ENCODE measurements at places on chromosomes 6 and 20.

DNA sequence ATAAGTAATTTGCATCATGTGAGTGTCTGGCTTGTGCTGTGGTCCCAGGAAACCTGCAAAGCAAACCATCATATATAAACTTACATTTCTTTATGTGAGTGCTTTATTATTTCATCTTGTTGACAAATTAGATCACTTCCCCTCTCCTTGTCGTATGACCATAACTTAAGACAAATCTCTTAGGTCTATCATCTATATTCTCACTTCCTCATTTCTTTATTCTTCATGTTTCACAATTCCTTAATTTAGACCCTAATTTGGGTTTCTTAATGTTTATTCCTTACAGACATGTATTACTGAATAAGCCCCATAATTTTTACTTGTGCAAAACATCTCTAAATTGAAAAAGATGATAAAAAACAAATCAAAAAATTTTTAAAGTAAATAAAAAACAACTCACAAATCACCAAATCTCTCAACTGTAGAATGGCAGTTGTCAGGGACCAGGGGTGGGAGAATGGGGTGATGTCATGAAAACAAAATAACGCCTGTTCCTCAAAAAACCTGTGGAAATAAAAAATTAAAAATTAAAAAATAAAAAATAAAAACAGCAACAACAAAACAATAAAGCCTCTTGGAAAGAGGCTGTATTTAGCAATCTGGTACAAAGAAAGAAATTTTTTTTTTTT lies 49.5 kb upstream of the FBXO30 start:
- peak; percentile 60 for DNase-seq

GRCh38 chr6:47718571-47718970 lies 20.2 kb downstream of the ADGRF4 start:
- no peak for DNase-seq

DNA sequence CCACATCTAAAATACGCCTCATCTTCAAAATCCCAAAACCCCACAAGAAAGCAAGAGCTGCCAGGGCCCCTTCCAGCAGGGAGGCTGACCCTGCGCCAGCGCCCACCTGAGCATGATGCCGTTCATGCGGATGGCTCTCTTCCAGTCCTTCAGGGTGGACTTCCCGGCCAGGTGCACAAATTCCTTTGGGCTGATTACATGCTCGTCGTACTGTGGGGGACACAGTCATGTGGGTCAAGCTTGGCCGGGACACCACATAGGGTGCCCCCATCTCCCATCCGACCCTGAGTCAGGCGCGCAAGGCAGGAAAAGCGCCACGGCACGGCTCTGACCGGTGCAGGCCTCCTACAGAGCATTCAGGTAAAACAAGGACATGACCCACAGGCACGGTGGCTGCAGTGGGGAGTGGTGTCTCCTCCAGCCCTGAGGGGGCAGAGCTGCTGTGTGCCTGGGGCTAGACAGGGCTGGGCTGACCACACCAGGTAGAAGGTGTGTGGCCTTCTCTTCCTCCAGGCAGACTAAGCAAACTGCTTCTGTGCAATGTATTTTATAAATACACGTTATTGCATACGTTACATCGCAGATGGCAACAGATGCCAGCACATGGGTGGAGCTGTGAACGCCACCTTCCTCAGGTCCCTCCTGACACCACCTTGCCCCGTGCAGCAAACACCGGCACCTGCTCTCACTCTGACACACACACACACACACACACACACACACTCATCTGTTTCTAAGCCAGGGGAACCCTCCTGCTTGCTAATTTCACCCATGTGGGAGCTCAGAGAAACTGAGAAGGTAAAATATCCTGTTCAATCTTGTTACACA lies 23.8 kb upstream of the HELZ2 start:
- no peak for DNase-seq

DNA sequence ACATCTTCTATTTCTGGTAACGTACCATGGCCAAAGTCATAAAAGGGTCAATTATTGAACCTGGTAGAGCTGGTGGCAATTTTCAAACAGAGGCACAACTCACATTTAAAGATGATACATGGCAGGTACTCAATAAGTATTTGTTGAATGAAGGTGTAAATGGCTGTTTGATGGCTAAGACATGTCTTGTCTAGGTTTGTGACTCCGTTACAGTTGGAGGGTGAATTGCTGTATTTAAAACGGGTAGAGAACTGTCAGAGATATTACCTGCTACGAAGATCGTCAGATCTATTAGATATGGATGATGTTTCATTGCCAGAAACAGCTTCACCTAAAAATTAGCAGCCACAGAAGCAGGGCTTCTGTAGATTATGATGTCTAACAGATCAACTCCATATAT lies 601.9 kb downstream of the PRKN start:
- DNase-seq: no peak

DNA sequence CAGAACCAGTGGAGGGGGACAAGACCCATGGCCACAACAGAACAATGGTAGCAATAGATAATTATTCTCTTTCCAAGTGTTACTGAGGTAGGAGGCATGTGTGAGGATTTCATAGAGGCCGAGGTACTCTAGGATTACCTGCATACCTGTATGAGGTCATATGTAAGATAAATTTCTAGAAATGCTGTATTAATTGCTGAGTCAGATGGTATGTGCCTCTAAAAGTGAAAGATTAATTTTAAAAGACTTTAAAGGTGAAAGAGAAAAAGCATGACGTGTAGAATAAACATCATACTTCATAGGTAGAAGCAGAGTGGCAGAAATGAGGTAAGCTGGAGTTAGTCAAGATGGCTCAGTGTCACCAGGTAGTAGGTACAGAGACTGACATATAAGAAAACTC lies 51.6 kb downstream of the ZHX3 start:
- DNase-seq: no peak

DNA sequence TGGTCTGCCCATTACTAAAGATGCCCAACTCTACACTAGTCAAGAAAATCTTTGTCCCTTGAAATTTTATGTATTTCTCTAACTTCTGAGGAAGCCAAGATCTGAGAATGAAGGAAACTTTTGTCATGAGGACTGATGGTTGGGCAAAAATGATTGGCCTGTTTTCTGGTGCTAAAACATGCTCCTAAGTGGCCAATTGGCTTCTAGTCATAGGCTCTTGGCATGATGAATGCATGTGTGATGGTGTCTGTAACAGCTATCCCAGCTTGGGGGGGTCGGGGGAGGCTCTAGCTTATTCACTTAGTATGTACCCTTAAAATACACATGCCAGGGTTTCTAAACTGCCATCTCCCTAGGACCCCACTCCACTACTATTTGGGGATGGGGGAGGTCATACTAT lies 228.6 kb downstream of the ZNF217 start:
- no peak for DNase-seq

GRCh38 chr6:121680058-121680457 lies 244.6 kb downstream of the GJA1 start:
- no peak for DNase-seq

- no peak for DNase-seq
Observed at GRCh38 chr6:83539678-83540077, 27.3 kb downstream of the PRSS35 start.

GRCh38 chr20:32969356-32970114 lies 34.7 kb downstream of the SUN5 start:
- DNase-seq: no peak

GRCh38 chr20:45318386-45318939 lies 10.4 kb upstream of the MATN4 start:
- peak; percentile 14 for DNase-seq

GRCh38 chr6:18412644-18413043 lies 25.5 kb downstream of the RNF144B start:
- no peak for DNase-seq

DNA sequence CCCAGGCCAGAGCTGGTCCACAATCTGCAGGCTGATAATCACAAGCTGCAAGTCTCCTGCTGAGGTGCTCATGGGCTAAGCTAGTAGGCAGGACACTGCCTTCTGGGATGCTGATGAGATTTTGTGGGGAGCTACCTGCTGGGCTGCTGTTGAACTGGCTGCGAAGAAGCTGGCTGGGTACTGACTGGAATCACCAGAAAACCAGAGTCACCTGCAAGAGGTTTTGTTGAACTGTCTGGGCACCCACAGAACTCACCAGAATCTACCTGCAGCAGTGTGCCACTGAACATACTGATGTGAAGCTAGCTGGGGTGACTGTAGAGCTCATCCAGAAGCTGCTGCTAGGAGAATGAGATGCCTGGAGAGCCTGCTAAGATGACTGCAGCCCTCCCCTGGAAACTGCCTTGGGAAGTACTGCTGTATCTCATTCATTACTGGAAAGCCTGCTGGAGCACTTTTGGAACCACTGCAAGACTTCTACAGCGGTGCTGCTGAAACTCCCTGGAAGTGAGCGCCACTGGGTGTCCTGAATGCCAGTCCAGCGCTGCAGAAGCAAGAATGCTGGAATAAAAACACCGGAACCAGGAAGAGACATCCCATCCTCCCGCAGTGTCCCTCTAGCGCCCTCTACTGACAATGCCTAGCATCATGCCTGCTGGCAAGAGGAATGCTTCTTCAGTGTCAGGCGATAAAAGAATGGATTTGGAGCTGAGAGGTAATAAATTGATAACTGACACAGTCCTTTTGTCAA lies 64.9 kb upstream of the ARHGAP18 start:
- peak; percentile 78 for DNase-seq

- DNase-seq: no peak
Observed at GRCh38 chr20:48818481-48818987, 9.3 kb downstream of the PREX1 start.

- DNase-seq: no peak
Observed at GRCh38 chr6:113529196-113529595, 327.9 kb upstream of the MARCKS start.

DNA sequence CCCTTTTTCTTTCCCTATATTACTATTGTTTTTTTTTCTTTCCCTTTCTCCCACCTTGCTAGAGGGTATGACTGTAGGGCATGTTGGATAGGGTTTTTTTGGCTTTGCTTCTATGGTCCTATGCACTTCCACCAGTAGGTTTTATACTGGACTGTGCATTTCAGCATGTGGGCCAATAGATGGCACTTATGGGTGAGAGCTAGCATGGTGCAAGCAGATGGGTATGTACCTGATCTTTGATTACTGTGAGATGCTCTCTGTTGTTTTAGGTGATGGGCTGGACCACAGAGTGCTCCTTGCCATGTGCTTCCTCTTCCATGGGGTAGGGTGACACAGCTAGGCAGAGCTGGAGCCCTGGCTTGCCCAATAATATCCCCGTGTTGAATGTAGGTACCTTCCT lies 128.5 kb upstream of the CHD6 start:
- DNase-seq: no peak

DNA sequence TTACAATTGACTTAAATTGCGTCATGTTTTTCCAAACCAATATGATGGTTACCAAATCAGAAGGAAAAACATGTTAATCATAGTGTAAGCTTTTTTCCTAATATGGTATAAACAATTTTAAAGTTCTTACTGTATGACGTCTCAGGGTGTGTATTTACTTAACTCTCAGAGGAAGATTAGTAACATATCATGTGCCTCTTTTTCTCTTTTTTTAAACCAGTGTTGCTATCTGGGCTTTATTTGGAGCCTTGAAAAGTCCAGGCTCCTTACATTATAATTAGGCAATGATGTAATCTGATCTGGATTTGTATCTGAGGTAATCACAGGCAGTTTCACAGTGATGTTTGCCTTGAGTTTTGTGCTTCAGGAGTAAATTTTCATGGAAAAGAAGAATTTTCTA lies 20.4 kb upstream of the RAB23 start:
- peak; percentile 25 for DNase-seq

- no peak for DNase-seq
Observed at GRCh38 chr20:19363476-19363875, 151.0 kb downstream of the SLC24A3 start.

DNA sequence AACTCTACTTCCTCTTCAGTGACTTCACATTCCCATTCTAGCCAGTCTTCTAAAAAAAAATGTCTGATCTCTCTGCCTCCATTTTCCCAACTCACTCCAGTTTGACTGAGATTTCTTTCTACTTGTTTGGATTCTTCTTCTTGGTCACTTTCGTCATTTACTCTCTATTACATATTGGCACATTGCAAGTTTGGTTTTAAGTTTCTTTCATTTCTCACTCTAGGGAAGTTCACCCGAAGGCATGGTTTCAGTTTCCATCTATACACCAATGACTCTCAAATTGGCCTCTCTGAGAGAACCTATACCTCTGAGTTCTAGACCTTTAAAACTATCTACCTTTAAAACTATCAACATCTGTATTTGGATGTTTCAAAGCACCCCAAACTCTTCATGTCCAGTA lies 51.3 kb downstream of the CD109 start:
- DNase-seq: peak; percentile 90

DNA sequence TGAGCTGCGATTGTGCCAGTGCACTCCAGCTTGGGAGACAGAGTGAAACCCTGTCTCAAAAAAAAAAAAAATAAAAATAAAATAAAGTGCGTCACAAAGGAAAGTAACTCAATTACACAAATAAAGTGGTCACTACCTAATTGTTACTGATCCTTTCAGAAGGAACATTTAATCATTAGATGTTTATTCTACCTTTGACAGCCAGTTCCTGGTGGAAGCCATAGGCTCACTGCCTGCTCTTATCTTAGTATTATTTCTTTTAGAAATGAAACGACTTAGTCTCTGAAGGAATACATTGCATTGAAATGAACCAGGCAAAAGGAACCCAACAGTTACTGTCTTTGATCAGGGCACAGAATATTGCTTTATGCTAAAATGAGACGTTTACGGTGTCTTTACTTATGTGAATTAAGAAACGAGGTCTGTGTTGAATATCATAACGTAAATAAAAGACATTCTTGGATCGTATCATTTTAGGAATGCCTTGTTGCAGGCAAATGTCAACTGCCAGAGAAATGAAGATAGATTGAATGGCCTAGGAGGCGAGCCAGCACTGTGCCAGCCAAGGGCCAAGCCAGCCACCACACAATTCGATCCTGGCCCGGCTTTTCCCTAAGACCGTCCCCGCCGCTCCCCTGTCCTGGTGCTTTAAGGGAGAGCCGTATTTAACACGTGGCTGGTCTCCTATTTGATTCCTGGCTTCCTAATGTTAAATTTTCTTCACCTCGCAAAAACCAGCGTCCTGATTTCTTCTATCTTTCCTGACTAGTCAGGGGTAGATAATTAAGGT lies 136.7 kb upstream of the GMDS start:
- DNase-seq: no peak

- DNase-seq: no peak
Observed at GRCh38 chr6:40028449-40028848, 94.2 kb upstream of the MOCS1 start.

DNA sequence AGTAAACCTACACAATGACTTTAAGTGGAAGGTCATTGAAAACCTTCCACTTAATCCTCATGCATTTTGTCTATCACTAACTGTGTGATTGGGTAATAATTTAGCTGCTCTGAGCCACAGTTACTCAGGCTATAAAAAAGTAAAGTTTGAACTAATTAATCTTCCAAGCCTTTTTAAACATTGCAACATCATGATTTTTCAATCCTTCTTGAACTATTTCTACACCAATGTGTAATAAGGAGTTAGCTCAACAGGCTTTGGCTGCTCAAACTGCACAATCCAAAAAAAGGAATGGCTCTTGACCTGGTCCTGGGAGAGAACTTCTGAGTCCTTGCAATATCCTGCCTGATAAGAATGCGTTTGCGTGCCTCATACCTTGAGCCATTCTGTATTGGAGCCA lies 34.8 kb upstream of the FILIP1 start:
- DNase-seq: no peak

GRCh38 chr6:15876406-15876805 lies 213.6 kb upstream of the DTNBP1 start:
- DNase-seq: peak; percentile 93

GRCh38 chr20:15200147-15200565 lies 862.7 kb upstream of the FLRT3 start:
- DNase-seq: no peak

- DNase-seq: no peak
Observed at GRCh38 chr6:32298632-32299336, 72.9 kb downstream of the TSBP1 start.

- DNase-seq: no peak
Observed at GRCh38 chr20:15857173-15857784, 716.0 kb downstream of the KIF16B start.

GRCh38 chr6:51949526-51949925 lies 137.9 kb downstream of the PKHD1 start:
- no peak for DNase-seq
